Testis (tissue), 5 donors: ENCODE measurements at places on chromosomes 6 and 20.

- no peak for DNase-seq
These were observed 21.1 kb upstream of the TMEM181 start for GRCh38 chr6:158538741-158539140.

DNA sequence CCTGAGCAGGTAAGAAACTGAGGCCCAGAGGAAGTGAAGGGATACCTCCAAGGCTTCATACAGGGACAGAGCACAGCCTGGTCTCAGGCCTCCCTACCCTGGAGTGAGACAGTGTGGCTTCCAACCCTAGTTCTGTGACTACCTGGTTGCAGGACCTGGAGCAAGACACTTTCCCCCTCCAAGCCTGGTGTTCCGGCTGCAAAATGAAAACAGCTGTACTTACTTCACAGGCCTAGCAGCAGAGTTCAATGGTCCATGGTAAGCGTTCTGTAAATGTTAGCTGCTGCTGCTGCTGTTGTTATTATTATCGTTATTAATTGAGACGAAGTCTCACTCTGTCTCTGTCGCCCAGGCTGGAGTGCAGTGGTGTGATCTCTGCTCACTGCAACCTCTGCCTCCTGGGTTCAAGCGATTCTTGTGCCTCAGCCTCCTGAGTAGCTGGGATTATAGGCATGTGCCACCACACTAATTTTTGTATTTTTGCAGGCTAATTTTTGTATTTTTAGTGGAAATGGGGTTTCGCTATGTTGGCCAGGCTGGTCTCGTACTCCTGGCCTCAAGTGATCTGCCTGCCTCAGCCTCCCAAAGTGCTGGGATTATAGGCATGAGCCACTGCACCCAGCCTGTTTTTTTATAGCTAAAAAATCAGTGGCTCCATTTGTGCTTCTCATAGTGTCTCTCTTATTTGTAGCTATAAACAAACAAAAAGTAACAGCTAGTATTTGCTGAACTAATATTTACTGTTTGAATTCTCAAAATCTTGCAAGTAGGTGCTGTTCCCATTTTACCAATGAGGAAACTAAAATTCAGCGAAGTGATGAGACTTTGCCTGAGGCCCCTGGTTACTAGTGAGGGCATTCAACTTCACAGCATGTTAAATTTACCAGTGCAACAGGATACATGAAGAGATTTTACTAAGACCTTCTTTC is 41.9 kb downstream of the COX4I2 start:
- DNase-seq: no peak

GRCh38 chr6:9140951-9141460 is 705.7 kb upstream of the SLC35B3 start:
- no peak for DNase-seq

- no peak for DNase-seq
These were observed 69.0 kb upstream of the AHI1 start for GRCh38 chr6:135566311-135567068.

GRCh38 chr6:142002825-142003405 is 129.8 kb upstream of the GJE1 start:
- no peak for DNase-seq

- DNase-seq: no peak
These were observed 99.2 kb downstream of the MYLK4 start for GRCh38 chr6:2651536-2651935.

GRCh38 chr6:19041906-19042305 is 654.8 kb downstream of the RNF144B start:
- no peak for DNase-seq

- DNase-seq: no peak
These were observed 875.9 kb downstream of the HACE1 start for GRCh38 chr6:103983860-103984259.

DNA sequence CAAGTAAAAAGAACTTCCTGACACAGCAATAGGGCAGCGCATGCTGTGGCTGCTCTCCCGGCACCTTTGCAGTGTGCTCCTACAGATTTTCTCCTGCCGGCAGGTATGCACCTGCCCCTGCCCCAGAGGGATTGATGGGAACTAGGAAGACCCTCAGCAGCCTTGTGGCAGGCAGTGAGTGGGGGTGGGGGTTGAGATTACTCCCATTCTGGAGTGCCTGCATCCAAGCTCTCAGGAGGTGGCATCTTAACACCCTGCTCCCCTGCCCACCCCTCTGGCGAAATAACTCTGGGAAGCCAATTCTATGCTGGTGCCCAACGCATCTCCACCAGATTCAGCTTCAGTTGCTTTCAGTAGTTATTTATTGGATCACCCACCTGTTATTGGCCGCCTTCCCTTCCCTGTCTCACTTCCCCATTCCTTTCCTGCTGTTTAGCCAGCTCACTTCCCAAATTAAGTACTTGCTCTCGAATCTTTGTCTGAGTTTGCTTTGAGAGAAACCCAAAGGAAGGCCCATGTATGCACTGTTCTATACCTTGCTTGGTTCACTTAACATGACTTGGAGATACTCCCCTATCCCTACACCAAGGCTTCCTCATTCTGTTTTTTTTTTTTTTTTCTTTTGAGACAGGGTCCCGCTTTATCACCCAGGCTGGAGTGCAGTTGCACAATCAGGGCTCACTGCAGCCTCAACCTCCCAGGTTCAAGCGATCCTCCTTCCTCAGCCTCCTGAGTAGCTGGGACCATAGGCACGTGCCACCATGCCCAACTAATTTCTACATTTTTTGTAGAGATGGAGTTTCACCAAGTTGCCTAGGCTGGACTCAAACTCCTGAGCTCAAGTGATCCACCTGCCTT is 29.3 kb upstream of the SLC23A2 start:
- no peak for DNase-seq

GRCh38 chr6:151034825-151035781 is 169.6 kb downstream of the MTHFD1L start:
- DNase-seq: peak; percentile 2

DNA sequence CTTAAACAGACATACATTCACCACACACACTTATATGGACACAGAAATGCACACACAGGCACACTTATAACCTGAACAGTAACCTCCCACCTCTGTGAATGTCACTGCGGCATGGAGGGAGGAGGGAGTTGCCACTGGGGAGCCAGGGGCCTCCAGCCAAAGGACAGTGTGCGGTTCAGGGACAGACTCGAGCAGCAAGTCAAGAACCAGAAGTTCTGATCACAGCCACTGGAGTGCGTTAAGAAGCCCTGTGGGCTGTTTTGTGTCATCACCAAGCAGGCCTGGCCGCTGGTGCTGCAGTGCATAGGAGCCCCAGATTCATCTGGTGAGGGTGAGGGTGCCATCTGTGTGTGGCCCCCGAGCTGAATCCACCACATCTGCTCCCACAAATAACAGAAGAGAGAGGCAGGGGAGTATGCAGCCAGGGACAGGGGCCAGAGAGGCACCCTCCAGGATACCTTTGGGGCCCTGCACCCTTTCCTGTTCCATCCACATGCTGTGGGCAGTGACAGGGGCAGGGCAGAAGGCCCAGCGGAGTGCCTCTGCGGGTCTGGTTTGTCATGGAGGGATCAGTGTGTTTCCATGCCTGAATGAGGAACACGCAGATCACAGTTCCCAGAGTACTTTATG is 20.3 kb downstream of the SYNDIG1 start:
- no peak for DNase-seq

GRCh38 chr20:49919009-49919408 is 3.7 kb upstream of the SPATA2 start:
- no peak for DNase-seq

DNA sequence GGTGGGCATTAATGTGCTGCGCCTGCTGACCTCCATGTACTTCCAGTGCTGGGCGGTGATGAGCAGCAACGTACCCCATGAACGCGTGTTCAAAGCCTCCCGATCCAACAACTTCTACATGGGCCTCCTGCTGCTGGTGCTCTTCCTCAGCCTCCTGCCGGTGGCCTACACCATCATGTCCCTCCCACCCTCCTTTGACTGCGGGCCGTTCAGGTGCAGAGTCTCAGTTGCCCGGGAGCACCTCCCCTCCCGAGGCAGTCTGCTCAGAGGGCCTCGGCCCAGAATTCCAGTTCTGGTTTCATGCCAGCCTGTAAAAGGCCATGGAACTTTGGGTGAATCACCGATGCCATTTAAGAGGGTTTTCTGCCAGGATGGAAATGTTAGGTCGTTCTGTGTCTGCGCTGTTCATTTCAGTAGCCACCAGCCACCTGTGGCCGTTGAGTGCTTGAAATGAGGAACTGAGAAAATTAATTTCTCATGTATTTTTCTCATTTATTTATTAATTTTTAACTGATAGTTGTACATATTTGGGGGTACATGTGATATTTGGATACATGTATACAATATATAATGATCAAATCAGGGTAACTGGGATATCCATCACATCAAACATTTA is 35.2 kb upstream of the NOP56 start:
- no peak for DNase-seq

DNA sequence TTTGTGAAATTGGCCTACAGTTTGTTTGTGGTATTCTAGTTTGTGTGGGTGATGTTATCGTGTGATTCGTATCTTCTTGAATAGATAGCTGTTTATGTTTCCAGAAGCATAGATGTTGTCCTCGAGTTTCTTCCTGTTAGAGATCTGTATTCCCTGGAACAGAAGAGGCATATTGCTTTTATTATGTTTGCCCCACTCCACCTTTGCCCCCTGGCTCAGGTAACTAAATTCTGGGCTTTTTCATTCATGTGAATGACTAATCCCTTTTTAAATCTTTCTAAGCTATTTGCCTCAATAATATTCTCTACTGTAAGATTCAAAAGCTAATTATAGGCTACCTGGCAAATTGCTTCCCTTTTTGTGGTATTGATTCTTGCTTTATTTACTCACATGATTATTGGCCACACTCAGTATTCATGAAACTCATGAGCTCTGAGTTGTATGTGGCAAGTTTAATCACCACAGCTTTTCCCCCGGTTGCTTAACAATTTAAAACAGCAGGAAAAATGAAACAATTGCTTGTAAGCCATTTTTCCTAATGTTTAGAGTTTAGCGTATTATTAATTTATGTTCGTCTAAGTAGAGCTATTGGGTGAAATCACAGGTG is 12.6 kb downstream of the RNF217 start:
- DNase-seq: no peak

GRCh38 chr20:22808628-22809027 is 224.3 kb upstream of the FOXA2 start:
- no peak for DNase-seq

- DNase-seq: no peak
These were observed 286.2 kb downstream of the THBS2 start for GRCh38 chr6:168967281-168967925.

GRCh38 chr6:44255105-44255808 is 2.1 kb downstream of the SLC35B2 start:
- DNase-seq: no peak

GRCh38 chr6:160428818-160429619 is 80.8 kb downstream of the SLC22A3 start:
- no peak for DNase-seq

DNA sequence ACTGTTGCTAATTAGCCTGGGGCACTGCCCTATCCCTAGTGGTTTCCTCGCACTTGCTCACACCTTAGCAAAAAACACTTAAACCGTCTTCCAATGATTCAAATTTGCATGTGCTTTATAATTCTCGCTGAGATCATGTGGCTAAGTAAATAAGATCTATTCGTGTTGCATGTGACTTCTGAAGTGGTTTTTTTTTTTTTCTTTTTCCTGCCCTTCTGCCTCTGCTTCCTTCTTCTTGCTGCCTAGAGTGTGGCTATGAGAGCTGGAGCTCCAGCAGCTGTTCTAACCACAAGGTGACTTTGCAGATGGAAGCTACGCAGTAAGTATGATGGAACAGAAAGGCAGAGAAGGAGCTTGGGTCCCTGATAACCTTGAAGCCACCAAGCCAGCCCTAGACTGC is 36.5 kb downstream of the SULF2 start:
- no peak for DNase-seq

GRCh38 chr6:4936681-4937041 is 67.2 kb downstream of the RPP40 start:
- no peak for DNase-seq

- no peak for DNase-seq
These were observed 74.2 kb downstream of the ATXN1 start for GRCh38 chr6:16687045-16687444.

DNA sequence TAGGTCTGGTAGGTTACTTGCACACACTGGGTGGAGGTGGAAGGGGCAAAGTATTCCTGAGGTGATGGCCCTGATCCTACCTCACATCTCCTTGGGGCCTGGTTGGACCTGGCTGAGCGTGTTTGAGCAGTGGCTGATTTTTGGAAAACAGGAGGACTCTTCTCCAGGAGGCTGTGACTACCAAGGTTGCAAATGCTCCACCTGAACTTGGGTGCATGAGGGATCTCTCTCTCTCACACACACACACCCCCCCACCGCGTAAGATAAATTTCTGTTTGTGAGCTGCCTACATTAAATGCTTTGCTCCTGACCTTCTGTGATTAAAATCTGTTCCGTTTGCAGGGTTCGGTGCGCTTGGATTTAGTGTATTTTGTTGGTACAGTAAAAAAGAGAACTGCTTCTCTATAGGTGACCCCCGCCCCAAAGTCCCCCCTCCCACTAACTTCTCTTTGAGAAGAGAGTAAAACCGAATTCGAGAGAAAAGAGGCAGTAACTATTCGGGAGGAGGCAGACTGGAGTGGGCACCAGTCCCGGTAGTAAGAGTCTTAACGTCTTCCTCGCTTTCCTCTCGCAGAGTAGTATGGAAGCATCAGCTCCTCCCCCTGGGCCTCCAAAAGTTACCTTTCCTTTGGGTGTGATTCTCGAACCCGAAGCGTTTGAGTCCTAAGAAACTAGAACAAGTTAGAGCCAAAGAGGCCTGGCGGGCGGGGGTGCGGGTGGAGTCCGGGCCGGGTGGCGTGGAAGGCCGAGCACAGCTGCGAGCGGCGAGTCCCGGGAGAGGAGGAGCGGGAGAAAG is 585 bp upstream of the DSE start:
- peak; percentile 21 for DNase-seq

- no peak for DNase-seq
These were observed 902 bp downstream of the ZNF337 start for GRCh38 chr20:25695532-25696370.
